ENCODE measurements at places on chromosomes 7 and 10. TPM values are rescaled to one million over a fixed set of nuclear protein-coding genes. Genes with fewer than 3 reads are reported as not detected.

SORBS1 gene
- total RNA-seq = 347 TPM

PPP3CB gene
- 47.1 TPM for total RNA-seq

NUTM2E gene
- total RNA-seq = 0.16 TPM

SPDYE2B gene
- not detected for total RNA-seq

All from ureter (tissue), 1 donor.